ENCODE measurements at places on chromosomes 4 and X.

- DNase-seq: no peak
Measured at GRCh38 chrX:140180585-140180984, 215.3 kb upstream of the CXorf66 start.

GRCh38 chrX:22481436-22481835, 208.7 kb downstream of the CBLL2 start:
- no peak for DNase-seq

DNA sequence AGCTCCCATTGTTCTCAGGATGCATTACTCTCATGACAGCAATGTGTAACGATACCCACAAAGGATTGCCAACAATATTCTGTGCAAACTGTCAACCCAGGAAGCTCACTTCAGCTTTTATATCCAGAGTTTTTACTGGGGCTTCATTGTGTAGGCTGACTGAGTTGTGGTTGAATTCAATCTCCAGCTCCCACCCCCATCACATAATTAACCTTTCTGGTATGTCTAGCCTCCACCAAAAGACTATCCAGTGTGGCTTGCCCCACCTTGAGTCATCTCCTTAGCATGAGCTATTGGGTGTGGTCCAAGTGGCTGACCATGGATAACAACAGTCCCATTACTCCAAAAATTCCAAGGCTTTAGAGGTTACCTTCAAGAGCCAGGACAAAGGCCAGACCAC, 17.7 kb upstream of the TAB3 start:
- DNase-seq: no peak

DNA sequence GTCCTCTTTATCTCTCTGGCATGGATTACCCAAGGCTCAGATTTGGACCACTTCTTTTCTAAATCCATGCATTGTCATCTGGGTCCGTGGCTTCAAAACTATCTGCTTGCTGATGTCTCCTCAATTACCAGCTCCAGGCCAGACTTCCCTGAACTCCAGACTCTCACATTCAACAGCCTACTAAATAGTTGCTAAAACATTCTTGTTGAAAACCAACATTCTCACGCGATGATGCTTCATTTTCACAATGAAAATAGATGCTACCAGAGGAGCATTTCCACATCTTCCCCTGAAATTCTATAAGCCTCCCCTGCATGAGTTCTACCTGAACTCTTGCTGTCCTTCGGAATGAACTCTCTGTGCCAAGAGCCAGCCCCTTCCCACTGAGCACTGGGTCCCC, 5.2 kb upstream of the TLR6 start:
- DNase-seq: no peak

DNA sequence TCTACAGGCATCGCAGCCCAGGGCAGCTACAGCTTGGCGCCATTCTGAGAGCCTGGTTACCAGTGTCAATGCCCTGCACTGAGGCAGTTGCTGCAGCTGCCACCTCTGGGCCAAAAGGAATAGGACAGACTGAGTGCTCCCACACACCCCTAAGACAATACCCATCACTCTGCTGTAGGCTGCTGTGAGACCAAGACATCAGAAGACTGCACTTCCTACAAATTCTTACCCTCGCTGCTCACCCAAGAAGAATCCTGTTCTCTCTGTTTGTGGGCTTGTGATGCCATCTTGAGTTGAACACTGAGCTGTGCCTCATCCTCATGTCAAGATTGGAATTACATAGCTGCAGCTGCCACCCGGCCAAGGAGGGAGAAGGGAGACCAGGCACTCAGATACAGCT, 1847.0 kb upstream of the PCDH10 start:
- no peak for DNase-seq

DNA sequence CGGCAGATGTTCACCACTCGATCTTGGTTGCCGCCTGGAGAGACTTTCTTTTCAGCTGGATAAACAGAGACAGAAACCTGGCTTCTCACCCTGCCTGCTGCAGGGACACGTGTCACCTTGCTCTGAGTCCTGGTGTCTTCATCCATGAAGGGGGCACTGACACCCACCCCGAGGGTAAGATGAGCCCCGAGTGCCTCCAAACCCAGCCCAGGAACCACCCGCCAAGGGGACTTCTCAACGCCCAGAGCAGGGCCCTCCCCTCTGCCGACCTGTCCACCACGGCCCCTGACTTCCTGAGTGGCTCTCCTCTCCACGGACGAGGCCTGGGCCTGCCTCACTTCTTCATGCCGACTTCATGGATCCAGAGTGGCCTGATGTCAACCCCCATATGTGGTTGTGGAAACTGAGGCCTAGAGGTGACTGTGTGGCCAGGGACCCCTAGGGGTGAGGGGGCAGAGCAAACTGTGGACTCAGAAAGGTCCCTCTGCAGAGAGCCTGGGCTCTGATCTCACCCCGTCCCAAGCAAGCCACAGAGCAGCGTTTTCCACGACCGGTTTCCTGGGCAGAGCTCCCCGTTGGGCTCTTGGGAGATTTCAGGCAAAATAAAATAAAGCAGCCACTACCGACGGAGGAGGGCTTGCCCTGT, 5.1 kb downstream of the ADRA2C start:
- no peak for DNase-seq

DNA sequence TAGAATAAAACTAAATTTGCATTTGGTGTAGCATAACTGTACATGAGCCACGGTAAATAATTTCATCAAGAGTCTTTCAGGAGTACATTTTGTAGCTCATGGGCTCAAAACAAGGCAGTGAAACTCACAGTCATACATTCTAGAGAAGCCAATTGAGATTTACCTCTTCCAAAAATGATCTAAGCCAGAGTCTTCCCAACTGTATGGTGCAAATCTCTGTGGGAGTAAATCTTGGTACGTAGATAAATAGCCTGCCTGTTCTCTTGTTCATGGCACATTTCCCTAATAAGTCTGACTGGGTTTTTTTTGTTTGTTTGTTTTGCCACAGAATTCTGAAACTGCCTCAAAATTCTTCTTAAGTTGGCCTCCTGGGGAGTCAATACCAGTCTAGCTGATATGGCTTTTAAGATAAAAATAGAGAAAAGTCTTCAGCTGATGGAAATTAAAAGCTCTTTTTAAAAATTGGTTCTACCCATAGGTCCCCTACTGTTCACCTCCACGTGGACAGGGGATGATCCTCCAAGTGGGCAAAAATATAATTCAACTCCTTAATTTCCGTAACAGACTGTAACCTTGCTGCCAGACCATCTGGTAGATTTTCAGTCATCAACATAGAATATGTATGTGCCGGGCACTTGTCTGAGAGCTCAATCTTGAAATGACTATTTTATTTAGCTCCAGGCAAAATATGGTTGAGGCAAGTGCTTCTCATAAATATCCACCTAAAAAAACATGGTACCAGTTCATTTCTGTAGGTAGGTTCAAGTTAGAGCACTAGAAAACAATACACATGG, 365.4 kb downstream of the PDHA2 start:
- DNase-seq: no peak

DNA sequence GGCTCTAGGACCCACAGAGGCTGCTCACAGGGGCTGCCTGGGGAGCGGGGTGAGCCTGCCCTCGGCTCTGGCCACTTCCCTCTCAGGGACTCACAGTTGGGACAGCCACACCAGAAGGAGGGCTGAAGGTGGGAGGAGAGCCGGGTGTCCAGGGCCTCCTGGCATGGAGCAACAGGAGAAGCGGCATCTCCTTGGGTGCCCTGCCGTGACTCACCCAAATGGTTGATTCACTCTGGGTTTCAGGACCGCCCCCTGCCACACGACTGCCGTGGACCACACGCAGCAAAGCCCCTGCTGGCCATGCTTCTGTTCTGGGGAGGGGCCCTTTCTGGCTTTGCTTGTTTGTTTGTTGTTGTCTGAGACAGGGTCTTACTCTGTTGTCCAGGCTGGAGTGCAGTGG, 86.0 kb upstream of the AFAP1 start:
- DNase-seq: no peak

DNA sequence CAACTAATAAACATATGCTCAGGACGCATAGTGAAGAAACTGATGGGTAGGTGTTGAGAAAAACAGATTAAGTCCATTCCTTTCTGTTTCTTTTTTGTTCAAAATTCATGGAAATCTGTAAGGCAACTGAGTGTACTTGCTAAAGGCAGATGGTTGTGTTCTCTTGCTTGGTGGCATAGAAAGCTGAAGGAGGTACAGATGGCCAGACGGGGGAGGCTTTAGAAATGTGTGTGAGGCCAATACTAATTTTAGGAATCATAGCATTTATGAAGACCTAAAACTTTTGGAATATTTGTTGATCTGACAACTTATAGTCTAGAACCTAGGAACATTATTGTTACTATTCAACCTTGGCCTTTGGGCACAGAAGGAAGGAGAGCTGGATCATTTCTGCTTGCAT, 56.8 kb upstream of the EMCN start:
- no peak for DNase-seq

DNA sequence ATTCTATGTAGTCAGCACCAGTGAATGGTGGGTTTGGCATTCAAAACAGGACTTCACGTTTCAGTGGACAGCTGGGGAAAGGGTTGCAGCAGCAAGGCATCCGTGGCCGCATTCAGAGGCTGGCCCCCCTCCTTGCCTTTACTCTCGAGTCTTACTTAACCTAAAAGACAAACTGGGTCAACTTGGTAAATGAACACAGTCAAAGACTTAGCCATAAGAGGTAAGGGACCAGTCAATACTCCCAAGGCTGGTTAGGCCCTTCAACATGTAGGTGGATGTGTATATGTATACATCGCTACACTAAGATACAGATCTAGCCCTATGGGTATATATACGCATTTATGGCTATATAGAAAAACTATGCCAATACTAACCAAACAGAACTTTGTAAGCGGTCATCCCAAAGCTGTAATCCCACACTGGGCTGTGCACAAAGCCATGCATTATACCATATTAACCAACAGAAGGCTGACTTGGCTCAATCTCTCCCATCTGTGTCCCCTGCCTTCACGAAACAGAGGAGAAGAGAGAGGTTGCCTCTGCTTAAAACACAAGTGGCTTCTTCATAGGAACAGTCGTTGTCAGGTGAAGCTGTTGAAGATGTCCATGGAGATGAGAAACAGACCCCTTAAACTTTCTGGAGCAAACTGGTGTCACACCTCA, 61.9 kb downstream of the TSC22D3 start:
- DNase-seq: no peak

DNA sequence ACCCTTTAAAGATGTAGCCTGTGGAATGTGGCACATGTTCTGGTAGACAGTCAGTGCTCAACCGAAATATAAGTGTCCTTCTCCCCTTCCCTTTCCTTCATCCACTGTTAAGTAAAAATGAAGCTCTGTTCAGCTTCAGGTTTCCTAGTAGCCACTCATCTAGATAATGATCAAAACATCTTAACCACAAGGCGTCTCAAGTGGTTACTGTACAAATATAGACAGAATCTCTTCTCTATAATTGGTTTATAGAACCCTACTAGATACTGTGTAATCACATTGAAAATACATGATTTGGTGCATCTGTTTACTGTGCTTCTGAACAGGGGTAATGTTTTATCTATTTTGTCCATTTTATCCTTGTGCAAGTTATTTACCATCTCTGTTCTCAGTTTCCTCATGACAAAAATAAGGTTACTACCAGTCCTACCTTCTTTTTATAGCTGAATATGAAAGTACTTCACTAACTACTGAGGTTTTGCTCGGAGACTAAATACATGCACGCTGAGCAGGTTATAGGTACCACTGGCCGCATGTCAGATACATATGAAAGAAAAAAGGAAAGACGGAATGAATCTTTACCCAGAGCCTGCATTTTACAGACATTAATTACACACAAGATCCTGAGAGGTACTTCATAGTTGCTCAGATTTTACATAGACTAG, 20.3 kb upstream of the SLC25A4 start:
- DNase-seq: no peak

- no peak for DNase-seq
Measured at GRCh38 chrX:109672239-109672638, 47.3 kb upstream of the KCNE5 start.

- DNase-seq: no peak
Measured at GRCh38 chr4:87974856-87975462, 555 bp upstream of the SPP1 start.

DNA sequence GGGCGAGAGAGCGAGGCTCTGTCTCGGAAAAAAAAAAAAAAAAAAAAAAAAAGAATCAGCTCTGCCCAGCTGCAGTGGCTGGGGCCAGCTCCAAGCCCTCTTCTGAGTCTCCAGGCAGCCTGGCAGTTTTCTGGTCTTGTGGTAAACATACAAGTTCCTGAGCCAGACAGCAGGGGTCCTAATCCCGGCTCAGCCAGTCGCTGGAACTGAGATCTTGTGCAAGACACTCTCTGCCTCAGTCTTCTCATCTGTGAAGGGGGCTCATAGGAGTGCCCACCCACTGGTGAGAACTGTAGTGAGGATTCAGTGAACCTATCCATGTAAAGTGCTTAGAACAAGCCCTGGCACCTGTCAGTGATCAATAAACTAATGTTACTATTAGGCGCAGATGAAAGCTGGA, 41.8 kb downstream of the C4orf50 start:
- DNase-seq: no peak

DNA sequence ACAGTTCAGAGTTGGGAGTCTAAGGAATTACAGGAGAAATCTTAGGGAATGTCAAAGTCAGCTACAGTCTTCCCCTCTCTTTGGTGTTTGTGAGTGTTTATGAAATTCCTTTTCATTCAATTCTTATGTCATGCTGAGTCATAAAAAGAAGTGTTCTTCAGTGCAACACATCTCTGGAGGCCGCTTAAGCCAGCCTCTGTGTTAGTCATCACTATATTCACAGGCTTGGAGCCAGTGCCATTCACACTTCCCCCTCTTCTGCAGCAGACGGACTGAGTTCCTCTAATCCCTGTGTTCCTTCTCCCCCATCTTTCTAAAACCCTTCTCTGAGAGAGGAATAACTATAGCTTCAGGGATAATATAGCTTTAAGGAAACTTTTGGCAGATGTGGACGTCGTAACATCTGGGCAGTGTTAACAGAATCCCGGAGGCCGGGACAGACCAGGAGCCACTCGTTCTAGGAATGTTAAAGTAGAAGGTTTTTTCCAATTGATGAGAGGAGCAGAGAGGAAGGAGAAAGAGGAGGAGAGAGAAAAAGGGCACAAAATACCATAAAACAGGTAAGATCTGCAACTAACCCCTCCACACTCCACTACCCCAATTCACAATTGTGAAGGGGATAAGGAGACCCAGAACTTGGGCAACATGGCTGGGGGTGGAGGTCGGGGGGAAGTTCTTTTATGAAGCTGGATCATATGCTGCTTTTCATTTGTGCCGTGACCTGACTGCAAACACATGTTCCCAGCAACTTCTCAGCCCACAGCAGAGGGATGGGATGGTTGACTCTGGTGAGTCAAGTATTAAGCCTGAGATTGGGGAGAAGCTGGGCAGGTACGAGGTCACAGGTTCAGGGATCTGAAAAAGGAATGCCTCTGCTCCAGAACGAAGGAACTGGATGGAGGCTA, at the start of gene SRPX2:
Gene SRPX2 (plus strand): TSS at position 244 of the 905 bp plus-strand sequence. CDS start 2,124 bp downstream, outside the sequence.
- DNase-seq: no peak

All from activated effector memory CD4-positive, alpha-beta T cell treated with Interleukin-2 at 50 U/mL for 16 hours (primary cell).